Urinary bladder (tissue), 4 donors: ENCODE measurements at places on chromosomes 13 and 19.

DNA sequence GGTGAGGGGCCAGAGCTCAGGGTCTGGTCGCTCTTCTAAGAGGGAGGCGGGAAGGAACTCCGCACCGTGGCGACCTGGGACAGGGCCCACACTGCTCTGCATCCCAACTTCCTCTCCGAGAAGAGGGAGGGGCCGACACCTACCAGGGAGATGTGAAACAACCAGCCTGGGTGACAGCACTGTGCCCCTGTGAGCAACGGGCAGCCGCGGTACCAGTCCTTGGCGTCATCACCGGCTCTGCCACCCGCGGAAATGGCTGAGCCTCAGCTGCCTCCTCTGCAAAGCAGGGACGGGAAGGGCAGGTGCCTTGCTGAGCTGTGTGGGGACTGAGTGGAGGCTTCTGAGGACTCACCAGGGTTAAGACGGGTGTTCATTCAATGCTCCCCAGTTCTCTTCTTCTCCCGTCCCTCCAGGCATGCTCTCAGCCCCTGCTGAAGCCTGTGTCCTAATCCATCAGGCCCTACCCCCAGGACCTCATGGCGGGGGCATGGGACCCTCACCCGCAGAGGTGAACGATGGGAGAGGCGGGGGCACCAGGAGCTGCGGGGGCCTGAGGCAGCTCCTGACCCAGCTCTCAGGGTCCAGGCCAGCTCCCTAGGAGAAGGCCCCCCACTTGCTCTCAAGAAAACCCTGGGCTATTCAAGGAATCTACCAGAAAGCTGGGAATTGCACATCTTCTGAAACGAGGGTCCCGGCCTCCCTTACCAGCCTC is 9.3 kb downstream of the ZNF787 start:
- DNase-seq: no peak

- DNase-seq: no peak
Measured at GRCh38 chr13:75101348-75101747, 380.6 kb downstream of the TBC1D4 start.

DNA sequence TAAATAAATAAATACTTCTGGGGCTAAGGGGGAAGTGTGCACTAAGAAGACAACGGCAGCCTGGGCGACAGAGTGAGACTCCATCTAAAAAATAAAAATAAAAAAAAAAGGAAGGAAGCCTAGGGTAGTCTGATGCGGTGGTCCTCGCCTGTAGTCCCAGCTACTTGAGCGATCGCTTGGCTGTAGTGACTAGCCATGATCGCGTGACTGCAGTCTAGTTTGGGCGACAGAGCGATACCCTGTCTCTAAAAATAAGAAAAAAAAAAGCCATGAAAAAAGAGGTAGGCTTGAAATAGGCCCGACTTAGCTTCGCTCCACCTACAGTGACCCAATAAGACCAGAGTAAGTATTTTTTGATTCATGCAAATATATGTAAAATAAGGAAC is 661 bp upstream of the BABAM1 start:
- no peak for DNase-seq

DNA sequence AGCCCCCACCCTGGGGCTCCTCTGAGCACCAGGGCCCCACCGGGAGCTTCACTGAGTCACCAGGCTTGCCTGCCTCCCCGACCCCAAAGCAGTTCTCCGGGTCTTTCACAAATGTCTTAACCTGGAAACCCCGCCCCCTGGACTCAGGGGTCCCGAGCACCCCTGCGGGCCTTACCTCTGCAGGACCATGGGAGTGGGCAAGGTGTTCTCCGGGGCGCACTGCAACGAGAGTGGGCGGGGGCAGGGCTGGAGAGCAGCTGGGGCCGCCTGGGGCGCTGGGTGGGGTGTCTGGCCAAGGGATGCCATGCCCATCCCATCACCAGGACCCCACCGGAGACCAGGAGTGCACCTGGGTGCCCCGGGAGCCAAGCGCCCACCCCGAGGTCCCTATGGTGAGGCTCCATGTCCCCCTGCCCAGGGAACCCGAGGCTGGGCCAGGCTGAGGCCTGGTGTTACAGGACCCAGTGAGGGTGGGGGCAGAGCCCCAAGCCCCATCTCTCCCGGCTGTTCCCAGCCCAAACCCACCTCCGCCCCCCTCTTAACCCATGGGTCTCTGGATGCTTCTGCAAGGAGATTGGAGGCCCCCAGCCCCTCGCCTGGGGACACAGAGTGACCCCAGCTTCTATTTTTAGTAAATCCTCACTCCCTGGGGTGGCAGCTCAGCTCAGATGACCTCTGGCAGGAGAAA is 10.9 kb downstream of the MKNK2 start:
- no peak for DNase-seq

DNA sequence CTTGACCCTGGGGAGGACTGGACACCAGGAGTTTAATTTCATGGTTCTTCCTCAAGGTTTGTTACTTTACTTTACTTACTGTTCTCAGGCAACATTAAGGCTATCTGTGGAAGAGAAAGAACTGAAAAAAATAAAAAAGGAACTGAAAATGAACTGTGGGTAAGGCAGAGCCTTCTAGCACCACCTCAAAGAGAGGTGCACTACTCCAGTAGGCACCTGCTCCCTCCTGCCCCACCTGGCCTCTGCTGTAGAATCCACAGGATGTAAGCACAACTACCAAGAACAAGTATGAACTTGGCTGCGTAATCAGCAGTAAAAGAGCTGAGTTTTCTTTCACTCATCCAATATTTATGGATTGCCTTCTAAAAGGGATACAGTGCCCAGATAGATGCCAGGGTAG is 12.2 kb downstream of the ZNF112 start:
- no peak for DNase-seq

GRCh38 chr13:62336507-62336906 is 920.9 kb upstream of the PCDH20 start:
- DNase-seq: no peak

DNA sequence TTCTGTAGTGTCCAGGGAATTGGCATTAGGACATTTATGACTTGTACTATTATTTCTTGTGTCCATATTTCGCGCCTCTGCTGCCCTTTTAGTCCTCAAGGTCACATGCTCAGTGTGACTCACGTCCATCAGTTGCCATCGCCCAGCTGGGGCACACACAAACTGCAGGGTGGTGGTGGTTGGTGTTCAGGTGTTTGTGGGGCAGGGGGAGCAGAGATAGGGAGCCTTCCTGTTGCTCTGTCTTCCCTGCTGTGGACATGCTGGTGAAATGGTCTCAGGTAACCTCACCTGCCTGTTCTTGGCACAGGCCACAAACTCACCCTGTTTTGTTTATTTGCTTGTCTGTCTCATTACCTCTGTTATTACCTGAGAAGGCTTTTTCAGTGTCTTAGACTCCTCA is 22.4 kb downstream of the PRR12 start:
- no peak for DNase-seq

DNA sequence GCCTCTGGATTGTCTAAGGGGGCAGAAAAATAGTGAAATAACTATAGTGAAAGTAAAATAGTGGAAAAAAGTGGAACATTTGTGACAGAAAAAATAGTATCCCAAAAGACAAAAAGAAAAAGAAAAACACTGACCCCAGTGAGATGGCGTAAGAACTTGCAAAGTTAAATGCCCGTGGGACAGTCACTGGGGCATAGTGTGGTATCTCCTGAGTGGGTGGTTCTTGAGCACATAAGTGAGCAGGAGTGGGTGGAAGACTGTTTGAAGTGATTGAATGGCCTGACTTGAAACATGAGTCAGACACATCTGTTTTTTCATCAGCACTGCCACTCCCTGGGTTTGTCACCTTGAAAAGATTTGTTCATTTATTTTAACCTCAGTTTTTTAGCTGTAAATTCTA is 2.5 kb downstream of the ZNF430 start:
- no peak for DNase-seq

DNA sequence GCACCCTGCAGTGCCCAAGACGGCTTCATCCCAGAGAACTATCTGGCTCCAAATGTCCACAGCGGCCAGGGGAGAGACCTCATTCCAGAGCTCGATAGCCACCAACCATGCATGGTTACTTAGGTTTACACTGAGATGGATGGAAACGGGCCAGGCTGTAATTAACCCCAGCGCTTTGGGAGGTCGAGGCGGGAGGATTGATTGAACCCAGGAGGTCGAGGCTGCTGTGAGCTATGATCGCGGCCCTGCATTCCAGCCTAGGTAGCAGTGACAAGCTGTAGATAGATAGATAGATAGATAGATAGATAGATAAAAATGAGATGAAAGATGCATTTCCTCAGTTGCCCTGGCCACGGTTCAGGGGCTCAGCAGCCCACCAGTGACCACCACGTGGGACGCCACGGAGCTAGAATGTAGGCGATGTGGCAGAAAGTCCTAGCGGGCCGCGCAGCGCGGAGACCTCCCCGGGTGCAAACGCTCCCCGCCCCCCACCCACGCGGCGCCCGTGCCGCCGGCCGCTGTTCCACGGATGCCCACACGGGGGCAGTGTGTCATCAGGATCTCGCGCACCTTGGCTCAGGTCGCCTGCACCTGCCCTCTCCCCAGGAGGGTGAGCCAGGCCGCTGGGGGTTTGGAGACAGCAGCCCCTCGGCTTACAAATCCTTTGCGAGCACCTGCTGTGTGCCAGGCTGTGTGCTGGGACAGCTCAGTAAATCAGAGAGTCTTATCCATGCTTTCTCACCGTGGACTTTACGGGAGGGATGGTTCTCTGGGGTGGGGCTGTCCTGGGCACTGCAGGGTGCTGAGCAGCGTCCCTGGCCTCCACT is 13.5 kb upstream of the TLE5 start:
- DNase-seq: no peak

DNA sequence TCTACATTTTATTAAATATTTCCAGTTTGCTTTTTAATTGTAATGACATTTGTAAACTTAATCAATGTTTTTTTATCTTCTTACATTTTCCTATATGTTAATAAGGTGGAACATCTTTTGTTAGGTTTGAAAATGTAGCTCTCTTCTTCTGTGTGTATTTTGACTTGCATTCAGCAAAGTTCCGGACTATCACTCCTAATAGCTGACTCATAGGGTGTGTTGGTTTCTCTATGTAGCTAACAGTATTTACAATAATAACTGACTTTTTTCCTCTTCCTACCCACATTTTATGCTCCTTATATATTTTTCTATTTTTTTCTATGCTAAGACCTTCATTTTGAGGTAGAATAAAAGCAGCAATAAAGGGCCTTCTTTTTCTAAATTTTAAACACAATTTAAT is 28.1 kb downstream of the MYO16 start:
- DNase-seq: no peak

DNA sequence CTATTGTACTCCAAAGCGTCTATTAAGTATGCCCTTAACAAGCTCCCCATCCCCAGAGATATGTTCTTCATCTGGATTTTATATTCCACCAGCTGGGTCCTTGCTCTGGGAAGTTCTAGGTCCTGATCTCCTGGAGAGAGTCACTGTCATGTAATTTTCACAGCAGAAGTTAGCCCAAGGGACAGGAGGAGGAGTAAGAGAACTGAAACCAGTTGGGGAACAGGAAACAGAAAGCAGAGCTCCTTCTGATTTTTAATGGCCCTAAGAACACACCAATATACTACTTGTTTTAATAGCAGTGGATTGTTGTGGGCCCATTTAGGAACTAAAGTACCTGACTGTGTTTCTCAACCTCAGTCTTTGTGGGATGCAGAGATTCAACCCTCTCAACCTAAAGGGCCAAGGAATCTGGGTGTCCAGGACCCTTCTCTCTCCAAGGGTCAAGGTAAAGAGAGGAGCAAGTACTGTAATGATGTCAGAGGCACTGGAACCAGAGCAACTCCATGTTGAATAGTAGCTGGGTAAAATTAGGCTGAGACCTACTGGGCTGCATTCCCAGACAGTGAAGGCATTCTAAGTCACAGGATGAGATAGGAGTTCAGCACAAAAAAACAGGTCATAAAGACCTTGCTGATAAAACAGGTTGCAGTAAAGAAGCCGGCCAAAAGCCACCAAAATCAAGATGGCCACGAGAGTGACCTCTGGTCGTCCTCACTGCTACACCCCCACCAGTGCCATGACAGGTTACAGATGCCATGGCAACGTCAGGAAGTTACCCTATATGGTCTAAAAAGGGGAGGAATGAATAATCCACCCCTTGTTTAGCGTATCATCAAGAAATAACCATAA is 8.1 kb upstream of the FPR3 start:
- DNase-seq: no peak

DNA sequence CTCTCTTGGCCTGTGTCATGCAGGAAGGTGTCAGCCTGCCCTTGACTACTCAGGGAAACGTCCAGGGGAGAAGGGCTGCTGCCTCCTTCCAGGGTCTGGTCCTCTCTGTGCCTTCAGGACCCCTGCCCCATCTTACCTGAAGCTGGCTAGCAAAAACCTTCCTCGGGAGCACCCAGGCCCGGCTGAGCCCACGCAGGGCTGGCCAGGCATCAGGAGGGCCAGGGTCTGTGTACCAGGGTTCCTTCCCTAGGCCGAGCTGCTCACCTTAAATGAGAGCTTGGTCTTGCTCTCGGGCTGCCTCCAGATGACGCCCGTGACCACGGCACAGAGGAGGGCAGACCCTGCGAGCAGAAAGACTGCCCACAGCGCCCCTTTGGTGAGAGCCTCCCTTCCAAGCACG is 78.6 kb downstream of the SLC7A1 start:
- no peak for DNase-seq

DNA sequence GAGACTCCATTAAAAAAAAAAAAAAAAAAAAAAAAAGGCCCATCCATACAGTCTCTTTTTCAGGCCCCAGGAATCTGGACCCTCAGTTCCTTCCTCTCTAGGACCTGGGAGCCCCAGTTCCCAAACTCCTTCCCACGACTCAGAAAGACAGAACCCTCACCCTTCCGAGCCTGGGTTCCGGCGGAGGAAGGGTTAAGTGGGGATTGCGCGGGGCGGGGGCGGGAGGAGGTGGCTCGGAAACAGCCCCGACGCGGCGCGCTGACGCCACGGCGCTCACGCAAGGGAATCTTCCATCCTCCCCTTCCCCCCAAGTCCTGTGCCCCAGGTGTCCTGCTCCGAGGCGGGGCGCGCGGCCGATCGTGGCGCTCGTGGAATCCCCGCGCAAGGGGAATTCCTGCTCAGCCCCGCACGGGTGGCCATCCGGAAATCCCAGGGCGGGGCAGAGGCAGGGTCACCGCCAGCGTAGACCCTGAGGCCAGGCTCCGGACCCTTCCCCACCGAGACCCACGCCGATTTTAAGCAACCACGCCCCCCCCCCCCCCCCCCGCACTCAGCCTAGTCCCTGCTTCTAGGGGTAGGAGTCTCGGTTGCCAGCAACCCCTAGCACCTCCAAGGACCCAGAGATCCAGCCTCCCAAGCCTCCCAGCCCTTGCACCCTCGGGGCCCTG is 659 bp downstream of the NFKBID start:
- DNase-seq: no peak

GRCh38 chr13:62337109-62337880 is 921.6 kb upstream of the PCDH20 start:
- DNase-seq: peak; percentile 14

GRCh38 chr13:22793598-22794134 is 387.1 kb upstream of the SGCG start:
- no peak for DNase-seq
